Stimulated activated CD8-positive, alpha-beta memory T cell treated with anti-CD3 and anti-CD28 coated beads, Interleukin-12 subunit alpha, Interleukin-12 subunit beta, amount 100 ng/mL, for 1 hour (primary cell): ENCODE measurements at places on chromosomes 5 and 9.

DNA sequence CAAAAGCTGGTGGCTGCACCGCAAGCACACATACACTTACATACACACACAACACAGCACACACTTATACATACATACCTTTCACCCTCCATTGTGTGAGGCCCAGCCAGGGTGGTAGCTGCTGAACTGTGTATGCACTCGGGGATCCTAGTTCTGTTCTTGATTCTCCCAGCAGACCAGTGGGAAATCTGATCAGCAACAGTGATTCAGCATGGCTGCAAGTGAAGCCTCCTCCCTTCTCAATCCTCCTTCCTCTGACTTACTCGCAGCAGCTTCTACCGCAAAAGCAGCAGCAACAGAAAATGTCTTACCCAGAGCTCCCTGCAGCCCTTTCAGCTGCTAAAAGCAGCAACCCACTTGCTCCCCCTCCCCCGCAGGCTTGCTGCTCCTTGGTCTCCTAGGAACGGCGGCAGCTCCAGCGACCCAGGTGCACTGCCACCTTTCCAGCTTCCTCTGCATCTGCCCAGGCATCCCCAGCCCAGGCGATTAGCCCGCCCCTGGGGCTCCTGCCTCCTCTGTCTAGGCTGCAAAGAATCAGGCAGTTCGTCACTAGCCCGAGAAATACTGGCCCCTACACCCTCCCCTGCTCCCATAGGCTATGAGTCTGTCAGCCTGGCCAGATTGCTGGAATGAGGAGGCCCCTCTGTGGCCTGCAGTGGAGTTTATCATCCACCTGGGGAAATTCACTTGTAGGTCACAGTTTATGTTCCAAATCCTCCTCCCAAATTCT, at the start of gene KLHL3:
Gene KLHL3 (minus strand): TSS at position 535 of the 730 bp plus-strand sequence. CDS start 443 bp downstream, at position 92.
- no peak for DNase-seq

DNA sequence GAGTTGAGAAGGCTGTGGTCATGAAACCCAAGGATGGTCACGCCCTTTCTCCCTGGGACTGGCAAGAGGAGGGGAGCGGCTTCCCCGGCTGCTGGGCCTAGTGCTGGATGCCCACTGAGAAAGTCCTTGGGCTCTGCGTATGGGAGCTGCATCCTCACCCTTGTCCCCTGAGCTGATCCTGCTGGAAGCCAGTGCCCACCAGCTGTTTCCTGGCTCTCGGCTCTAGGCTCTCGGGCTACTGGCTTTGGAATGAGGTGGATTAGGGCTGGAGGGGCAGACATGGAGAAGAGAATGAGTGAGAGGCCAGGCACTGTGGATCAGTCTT, 149.3 kb upstream of the PPP1R26 start:
- DNase-seq: no peak

GRCh38 chr5:176559683-176560082, 10.5 kb downstream of the CDHR2 start:
- no peak for DNase-seq

GRCh38 chr5:173625673-173626504, 9.4 kb upstream of the BOD1 start:
- DNase-seq: no peak

DNA sequence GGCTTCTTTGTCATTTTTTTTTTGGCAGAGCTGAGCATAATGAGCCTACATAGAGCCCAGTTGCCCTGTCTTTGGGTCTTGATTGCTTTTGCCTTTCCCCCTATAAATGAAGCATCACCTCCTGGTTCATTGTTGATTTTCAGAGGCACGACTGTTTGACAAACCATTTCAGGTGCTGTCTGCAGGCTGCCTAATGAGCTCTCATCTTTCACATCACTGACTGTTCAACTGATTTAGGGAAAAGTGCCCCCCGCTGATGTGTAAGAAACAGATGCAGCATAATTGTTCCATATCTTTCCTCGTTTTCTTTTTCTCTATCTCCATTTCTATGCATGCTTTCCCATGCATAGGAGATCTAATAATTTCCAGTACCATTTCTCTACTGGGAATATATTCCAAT, 338.6 kb downstream of the TMEM38B start:
- DNase-seq: no peak

DNA sequence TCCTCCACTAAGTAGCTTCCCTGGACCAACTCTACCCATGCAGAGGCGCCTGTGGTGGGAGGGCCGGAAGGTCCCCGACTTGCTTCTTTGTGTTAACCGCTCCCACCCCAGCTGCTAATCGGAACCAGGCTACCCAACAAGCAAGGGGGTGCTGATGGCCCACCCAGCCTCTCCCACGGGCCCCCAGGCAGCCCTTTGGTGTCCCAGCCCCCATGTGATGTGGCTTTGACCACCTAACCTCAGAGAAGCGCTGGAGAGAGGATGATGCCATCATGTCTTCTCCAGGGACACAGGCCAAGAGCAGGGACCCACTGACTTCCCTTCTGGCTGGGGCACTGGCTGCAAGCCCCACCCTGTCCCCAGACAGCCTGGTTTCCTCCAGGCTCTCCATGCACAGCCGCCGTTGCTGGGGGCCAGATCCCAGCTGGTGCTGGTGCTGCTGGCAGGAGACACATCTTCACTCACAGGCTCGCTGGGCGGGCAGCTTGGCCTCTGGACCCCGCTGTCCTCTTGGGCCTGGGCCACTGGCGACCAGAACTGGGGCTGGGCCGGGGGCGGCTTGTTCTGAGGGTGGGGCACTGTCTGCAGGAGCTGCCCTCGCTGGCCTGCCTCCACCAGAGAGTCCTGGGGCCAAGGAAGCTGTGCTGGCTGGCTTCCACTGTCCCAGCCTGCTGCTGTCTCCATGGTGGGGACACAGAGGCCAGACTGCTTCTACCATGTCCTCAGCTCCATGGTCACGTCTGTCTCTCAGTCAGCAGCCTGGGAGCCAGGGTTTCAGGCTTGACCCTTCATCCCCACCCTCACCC, 27.8 kb downstream of the LAMC3 start:
- DNase-seq: no peak

DNA sequence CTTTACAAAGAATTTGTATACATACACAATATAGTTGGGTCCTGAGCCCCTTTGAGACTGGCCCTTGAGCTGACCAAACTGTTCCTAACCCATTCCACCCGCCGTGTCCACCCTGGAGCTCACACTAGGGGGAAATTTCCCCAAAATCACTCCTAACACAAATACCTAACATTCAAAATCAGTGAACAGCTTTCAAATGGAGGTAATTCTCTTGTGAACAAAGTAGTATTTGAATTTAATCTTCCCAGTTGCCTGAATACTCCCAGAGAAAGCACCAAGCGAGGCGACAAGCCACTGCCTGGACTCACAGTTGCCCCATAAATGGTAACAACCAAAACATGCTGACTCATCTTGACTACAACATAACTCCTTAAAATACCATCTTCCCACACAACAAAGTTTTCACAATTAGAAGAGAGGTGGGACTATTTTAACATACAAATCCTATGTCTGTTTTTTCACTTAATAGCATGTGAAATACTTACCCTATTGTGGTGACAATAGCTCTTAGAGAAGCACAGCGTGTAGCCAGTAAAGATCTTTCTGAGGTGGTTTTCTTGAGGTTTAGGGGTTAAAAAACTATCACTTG, 31.7 kb upstream of the SCAMP1 start:
- DNase-seq: no peak

DNA sequence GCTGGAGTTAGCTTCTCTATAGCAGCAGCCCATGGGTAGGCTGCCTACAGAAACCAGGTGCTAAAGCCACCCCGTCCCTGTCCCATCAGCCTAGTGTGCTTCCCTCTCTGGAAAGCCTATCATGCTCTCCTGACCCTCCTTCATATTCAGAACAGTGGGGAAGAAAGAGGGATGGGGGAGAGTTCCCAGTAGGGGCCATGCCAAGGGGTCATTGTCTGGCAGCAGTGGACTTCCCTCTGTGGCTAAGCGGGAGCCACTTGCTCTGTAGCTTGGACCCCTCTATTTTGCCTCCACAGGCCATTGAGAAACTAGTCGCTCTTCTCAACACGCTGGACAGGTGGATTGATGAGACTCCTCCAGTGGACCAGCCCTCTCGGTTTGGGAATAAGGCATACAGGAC, 17.5 kb downstream of the PTPA start:
- no peak for DNase-seq

DNA sequence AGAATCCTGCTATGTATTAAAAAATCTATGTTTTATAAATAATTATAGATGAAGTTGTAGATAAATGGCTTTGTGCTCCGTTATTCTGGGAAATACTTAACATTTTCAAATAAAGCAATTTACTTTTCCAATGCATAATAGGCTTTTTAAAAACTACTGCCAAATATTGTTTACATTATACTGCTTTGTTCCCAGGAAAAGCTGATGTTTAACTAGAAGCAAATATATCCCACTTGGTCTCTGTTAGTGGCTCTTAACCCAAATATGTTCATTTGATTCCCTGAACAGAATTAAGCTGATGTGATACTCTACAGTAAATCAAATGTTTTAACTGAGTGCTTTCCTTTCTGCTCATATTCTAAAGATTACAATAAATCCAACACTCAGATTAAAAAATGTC, 326.3 kb downstream of the SLCO4C1 start:
- DNase-seq: no peak

DNA sequence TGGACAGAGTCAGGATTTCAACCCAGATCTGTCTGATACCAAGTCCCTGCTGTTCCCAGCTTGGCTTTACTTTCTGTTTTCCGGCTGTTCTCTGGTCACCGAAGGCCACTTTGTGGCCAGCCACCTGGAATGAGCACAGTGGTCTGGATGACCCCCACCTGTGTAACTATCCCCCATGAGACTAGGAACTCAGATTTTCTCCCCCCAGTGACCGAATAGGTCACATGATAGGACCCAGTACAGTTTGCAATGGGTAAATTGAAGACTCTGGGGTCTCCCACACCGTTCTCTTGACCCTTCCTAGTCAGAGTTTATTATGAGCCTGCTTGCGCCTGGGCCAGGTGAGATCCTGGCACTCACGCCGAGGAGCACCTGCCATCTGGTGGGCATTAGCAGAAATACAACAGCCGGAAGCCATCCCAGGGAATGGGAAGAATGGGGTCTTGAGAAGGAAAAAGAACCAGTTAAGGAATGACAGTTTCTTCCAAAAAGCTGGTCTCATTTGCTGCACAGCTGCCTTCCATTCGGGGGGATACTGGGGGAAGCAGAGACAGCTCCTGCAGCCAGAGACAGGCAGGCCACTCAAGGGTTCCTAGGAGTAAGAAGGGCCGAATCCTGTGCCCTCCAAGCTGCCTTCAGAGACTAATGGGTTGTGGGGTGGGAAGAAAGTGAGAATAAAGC, 7.1 kb downstream of the PHYHD1 start:
- peak; percentile 37 for DNase-seq

DNA sequence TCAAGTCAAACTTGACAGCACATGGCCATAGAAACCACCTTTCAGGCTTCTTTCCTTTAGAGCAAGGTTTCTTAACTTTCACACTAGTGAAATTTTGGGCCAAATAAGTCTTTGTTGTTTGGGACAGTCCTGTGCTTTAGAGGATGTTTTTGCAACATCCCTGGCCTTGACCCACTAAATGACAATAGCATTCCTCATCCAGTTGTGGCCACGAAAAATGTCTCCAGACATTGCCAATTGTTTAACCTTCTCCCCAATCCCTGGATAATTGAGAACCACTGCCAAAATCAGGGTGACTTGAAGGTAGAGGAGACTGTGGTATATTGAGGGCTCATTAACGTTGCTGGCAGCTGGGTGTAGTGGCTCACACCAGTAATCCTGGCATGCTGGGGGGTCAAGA, 72.0 kb downstream of the ALDH1A1 start:
- DNase-seq: no peak

DNA sequence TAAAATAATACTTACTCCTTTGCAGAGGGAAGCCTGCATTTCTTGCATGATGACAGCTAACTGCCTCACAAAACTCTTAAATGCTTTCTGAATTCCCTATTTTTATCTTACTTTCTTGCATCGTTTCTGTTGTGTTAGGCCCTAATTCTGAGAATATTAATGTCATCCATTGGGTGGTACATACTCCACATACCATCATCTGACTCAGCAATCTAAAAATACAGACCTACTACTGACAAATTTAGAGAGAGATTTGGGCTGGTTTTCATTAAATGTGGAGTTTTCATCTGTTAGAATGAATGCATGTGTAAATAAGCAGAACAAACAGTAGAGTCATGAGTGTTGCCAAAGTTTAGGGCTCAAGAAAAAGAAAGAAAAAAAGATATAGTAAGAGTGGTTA, 26.5 kb upstream of the KCNN2 start:
- no peak for DNase-seq

- no peak for DNase-seq
Observed at GRCh38 chr5:96315431-96315830, 117.6 kb downstream of the PCSK1 start.

GRCh38 chr9:127980060-127980705, 606 bp downstream of the EEIG1 start:
- DNase-seq: no peak

DNA sequence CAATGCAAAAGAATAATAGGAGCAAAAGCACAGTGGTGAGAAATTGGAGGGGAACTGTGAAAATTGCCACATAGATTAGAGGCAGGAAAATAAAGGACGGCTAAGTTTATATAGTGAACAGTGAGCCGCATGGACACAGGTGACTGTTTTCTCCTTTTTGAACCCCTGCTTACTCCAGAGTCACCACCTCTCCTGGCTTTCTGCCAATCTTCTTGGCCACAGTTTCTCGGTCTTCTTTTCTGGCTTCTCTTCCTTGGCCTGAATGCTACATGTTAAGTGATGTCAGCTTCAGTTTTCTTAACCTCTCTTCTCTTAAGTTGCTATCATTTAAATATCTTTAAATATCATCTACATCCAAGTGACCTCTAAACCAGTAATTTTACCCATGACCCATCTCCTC, 47.3 kb upstream of the CDKN2B start:
- no peak for DNase-seq

GRCh38 chr5:151183456-151184245, 26.1 kb upstream of the ANXA6 start:
- DNase-seq: no peak

- DNase-seq: no peak
Observed at GRCh38 chr5:37876943-37877342, 37.1 kb upstream of the GDNF start.

GRCh38 chr5:33761139-33761538, 130.7 kb downstream of the ADAMTS12 start:
- no peak for DNase-seq

- DNase-seq: no peak
Observed at GRCh38 chr5:54659700-54660131, 142.2 kb downstream of the SNX18 start.

DNA sequence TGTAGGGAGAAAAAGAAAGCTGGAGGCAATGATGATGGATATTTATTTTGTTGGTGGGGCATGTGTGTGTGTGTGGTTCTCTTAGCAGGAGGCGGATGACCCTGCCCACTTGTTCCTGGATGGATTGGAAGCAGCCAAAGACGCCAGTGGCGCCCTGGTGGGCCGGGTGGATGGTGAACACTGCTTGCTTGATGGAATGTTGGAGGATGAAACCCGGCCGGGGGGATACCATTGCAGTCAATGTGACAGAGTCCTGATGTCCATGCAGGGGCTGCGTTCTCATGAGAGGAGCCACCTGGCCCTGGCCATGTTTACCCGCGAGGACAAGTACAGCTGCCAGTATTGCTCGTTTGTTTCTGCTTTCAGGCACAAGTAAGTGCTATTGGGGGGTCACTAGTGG, 69.2 kb downstream of the ZNF462 start:
- no peak for DNase-seq
